ENCODE measurements at places on chromosomes 5 and 9.

DNA sequence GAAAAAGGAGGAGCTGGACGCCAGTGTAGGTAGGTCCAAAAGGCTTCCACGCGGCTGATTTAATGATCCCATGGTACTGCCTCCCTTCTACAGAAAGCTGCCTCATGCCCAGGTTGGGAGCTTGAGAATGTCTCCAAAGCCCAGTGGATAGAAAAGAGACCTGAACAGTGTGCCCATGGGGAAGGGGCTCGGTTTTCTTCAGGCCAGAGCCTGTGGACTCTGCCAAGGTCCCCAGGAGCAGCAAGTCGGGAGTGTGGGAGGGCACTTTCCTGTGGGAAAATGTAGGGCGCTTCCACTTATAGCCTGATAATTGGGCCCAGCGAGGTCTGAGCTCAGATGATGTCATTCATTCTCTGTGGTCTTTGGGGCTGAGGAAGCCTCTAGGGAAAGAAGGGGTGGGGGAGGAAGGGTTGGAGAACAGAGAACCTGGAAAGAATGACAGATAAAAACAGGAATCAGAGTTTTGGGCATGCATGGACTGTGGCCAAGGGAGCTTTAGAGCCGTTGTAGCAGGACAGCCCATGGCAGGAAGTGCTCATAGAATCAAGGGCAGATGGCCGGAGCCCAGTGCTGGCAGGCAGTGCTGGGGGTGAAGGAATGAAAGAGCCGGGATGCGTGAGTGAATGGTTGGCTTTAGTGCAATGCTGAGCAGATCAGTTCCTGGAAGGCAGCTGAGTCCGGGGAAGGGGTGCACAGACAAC, 42.5 kb upstream of the SH3PXD2B start:
- DNase-seq, result no peak

DNA sequence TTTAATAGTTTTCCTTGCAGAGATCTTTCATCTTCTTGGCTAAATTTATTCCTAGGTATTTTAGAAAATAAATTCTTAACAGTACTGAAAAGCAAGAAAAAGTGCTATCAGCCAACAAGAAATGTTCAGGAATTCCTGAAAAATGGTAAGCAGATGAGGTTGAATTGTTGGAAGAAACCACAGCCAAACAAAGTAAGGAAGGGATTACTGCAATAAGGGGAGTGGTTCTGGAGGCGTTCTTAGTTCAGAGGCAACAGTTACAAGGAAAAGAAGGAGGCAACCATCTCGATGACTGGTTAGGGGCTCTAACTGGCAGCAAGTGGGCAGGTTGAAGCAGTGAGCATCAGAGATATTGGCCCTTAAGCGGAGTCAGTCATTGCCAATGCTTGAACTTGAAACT, 12.8 kb upstream of the OR13J1 start:
- DNase-seq, result no peak

DNA sequence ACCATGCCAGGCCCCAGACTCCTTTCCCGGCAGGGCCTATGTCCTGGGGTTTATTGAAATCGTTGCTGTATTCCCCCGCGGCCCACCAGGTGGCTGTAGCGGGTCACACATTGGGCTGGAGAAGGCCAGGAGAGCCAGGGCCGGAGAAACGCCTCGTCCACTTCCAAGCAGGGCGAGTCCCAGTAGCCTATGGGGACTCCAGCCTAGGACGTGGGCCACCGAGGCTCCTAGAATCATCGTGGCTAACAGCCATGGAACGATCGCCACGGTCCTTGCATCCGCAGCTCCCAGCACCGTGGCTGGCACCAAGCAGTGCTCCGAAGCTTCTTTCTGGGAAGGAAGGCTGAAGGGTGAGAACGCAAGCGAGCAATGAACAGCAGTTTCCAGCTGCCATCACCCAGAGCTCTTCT, 87.7 kb downstream of the ENTREP1 start:
- DNase-seq, result no peak

GRCh38 chr5:112976432-112977309, at the start of gene DCP2:
DCP2 (plus strand) TSS chr5:112976798; CDS start chr5:112976934, 136 bp downstream.
- peak; percentile 91 for DNase-seq

DNA sequence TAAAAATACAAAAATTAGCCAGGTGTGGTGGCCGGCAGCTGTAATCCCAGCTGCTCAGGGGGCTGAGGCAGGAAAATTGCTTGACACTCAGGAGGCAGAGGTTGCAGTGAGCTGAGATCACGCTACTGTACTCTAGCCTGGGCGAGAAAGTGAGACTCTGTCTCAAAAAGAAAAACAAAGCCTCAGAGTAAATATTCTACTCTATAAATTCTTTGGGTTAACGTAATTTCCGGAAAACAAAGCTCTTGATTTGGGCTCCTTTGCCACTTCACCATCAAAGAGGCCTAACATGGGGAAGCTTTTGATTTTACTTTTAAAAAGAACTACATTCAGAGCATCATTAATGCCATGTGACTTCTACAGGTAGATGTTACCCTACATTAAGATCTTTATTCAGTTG, 103.1 kb downstream of the SERINC5 start:
- no peak for DNase-seq

DNA sequence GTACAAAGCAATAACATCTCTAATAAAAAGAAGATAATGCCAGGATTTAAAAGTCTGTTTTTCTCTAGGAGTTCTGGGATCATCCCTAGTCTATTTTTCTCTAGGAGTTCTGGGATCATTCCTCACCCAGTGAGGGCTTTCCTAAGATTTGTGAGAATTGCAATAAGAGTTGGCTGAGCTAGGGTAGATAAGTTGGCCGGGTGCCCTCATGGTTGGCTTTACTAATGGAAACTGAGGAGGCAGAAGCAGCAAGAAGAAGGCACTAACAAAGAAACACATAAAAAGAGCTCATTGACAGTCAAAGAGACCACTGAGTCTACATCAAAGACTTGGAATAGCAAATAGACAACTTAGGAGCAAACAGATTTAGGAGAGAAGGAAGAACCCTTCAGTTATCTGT, 4.2 kb downstream of the SLC1A3 start:
- DNase-seq, result no peak

- DNase-seq, result no peak
These were observed 127.4 kb upstream of the IFNE start for GRCh38 chr9:21609506-21609905.

DNA sequence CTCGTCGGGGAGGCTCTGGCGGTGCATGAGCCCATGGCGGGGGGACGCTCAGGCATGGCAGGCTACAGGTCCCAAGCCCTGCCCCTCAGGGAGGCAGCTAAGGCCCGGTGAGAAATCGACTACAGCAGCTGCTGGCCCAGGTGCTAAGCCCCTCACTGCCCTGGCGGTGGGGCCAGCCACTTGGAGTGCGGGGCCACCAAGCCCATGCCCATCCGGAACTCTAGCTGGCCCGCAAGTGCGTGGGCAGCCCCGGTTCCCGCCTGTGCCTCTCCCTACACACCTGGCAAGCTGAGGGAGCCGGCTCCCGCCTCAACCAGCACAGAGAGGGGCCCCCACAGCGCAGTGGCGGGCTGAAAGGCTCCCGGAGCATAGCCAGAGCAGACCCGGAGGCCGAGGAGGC, 1896.9 kb upstream of the CDH6 start:
- DNase-seq, result no peak

- DNase-seq, result no peak
These were observed 14.7 kb upstream of the SAP30L start for GRCh38 chr5:154430961-154431630.

DNA sequence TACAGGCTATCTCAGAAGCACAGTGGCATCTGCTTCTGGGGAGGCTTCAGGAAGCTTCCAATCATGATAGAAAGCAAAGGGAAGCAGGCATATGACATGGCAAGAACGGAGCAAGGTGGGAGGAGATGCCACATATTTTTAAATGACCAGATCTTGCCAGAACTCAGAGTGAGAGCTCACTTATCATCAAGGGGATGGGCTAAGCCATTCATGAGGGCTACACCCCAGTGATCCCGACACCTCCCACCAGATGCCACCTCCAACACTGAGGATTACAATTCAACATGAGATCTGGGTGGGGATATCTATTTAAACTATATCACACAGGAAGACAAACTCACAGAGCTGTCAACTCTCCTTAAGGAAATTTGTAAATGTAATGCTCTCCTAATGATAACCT, 258.8 kb downstream of the SPOCK1 start:
- DNase-seq, result no peak

DNA sequence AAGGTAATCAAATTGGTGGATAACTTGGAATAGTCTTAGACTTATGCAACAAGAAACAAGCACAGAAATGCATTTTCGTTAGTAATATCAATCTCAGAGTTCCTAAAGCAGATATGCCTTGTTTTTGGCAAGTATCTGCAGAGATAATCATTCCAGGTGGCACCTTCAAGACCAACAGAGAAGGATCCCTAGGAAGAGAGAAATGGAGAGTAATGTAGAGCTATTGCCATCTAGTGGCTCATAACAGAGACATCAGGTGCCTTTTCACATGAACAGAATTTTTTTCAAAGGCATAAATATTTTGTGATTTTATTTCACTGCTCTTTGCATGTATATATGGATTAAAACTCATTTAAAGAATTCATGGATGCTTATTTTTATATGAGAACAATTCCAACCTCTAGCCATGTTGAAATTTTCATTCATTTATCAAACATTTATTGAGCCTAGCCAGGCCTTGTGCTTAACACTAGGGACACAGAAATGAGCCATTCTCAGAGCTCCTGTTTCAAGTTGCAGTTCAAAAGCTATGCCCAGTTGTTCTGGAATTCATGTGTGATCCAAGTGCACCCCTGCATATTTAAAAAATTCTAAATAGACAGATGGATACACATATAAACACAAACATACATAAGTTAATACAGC, 117.5 kb upstream of the OR13F1 start:
- DNase-seq, result no peak

DNA sequence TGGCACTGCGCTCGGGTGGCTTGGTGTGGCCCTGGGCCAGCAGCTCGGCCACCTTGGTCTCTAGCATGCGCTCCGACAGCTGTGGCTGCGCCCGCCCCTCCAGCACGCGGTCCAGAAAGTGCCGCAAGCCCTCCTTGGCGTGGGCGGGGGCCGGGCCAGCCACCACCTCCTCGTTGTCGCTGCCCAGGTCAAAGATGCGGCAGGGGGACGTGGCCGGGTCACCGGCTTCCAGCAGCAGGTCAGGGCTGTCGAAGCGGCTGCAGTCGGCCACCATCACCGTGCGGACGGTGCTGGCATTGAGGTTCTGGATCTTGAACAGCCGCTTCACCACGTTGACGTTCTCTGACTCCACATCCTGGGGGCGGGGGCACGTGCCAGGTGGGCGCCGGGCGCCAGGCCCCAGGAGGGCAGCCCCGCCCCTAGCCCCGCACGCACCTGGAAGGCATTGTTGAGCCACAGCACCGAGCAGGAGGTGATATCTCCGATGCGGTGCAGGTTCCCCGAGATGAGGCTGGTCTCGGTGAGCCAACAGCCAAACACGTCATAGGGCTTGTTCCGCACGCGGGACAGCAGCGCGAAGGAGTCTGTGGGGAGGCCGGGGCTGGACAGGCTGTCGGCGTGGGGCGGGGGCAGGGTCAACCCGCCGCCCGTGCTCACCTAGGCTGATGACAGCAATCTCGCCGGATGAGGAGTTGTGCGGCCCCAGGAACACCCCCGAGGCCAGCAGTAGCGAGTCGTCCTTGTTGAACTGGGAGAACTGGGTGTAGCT, 2.2 kb downstream of the FBXW5 start:
- DNase-seq, result no peak

GRCh38 chr5:107408564-107408963, 262.2 kb downstream of the EFNA5 start:
- DNase-seq, result no peak

DNA sequence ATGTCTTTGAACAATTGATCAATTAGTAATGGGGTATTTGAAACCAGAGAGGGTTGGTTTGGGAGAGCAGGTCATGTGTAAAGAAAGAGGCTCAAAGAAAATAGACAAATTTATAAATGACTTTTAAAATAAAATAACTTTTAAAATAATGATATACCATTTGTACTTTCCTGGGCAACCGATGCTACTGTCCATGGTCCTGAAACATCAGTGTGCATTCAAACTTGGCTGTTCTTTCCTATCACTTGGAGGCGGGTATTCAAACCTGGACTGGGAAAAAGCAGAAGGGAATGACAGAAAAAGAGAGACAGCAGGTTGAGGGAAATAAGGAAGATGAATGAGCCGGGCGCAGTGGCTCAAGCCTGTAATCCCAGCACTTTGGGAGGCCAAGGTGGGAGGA, 1446.4 kb upstream of the WWC1 start:
- DNase-seq, result no peak

- DNase-seq, result no peak
These were observed 166.2 kb downstream of the DEPDC1B start for GRCh38 chr5:60533789-60534188.

DNA sequence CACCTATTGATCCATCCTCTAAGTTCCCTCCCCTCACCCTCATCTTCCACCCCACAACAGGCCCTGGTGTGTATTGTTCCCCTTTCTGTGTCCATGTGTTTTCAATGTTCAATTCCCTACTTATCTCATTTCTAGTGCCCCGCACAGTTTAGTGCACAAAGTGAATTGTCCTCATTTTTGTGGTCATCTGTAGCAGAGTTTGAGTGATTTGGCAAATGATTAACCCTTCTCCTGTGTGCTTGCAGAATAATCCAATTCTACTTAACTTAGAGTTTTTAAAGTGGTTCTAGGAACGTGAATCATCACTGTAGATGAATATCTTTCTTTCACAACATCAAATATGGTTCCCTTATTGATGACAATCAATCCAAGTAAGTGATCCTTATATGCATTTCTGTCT, 6.3 kb upstream of the HAPLN1 start:
- DNase-seq, result no peak

GRCh38 chr9:72880821-72881220, 72.0 kb downstream of the ALDH1A1 start:
- no peak for DNase-seq

DNA sequence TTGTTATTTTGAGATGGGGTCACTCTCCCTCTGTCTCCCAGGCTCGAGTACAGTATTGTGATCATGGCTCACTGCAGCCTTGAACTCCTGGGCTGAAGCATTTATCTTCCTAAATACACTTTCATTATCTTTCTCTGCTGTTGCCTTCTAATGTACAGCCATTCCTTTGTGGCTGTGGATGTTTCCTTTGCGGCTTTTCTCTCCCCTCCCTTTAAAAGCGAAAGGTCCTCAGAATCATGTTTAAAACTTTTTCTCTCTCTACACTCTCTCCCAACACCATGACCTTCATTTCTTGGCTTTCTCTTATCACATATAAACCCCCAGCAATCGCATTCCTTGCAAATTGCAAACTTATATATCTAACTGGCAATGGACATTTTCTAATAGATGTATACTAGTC, 1.6 kb downstream of the IFNA2 start:
- no peak for DNase-seq

GRCh38 chr9:3271157-3271556, 254.6 kb downstream of the RFX3 start:
- no peak for DNase-seq

- no peak for DNase-seq
These were observed 46.2 kb downstream of the NSUN2 start for GRCh38 chr5:6586647-6587042.

DNA sequence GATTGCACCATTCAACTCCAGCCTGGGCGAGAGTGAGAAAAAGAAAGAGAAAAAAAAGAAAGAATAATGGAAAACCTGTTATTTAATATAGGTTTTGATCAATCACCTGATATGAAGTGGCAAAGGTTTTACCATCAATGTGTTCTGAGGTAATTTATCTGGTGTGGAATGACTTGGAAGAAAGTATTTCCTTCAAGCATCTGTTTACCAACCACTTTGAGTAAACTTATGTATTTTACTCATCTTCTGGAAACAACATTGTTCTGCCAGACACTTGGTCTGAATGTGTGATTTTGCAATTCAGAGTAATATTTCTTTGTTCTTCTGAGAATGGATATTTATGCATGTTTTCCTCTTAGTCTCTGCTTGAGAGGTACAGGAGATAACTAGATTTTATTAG, 24.3 kb downstream of the KIF2A start:
- no peak for DNase-seq

GRCh38 chr9:95095641-95096355, 221.7 kb downstream of the FANCC start:
- no peak for DNase-seq

- DNase-seq, result no peak
These were observed 15.9 kb upstream of the RPL26L1 start for GRCh38 chr5:172943283-172943841.

Measured in stimulated activated CD8-positive, alpha-beta memory T cell treated with anti-CD3 and anti-CD28 coated beads, Interleukin-2, amount 100 ng/mL, for 48 hours (primary cell).